ENCODE measurements at places on chromosomes 2 and 18. TPM values are rescaled to one million over a fixed set of nuclear protein-coding genes. Genes with fewer than 3 reads are reported as not detected.

CPO gene
- 0.13 TPM for total RNA-seq

G6PC2 gene
- total RNA-seq, result not detected

CELF4 gene
- not detected for total RNA-seq

PER2 gene
- 3.7 TPM for total RNA-seq

GCKR gene
- 1.1 TPM for total RNA-seq

EMILIN1 gene
- total RNA-seq, result 15.2 TPM

AQP12B gene
- not detected for total RNA-seq

GAL3ST2 gene
- 1.0 TPM for total RNA-seq

DPYSL5 gene
- 0.16 TPM for total RNA-seq

SGPP2 gene
- total RNA-seq, result 1.8 TPM

DSEL gene
- 13.2 TPM for total RNA-seq

VIT gene
- total RNA-seq, result not detected

SERPINB11 gene
- not detected for total RNA-seq

INHA gene
- 1.0 TPM for total RNA-seq

MREG gene
- total RNA-seq, result 1.1 TPM

GAREM1 gene
- total RNA-seq, result 5.2 TPM

MTA3 gene
- 17.4 TPM for total RNA-seq

TLX2 gene
- not detected for total RNA-seq

TRIM43 gene
- total RNA-seq, result not detected

DPP4 gene
- 42.3 TPM for total RNA-seq

REEP1 gene
- 0.51 TPM for total RNA-seq

SLC16A14 gene
- total RNA-seq, result 1.6 TPM

APOB gene
- total RNA-seq, result not detected

IFT172 gene
- total RNA-seq, result 19.4 TPM

CCDC142 gene
- 9.5 TPM for total RNA-seq

RAPGEF4 gene
- 0.38 TPM for total RNA-seq

EXOC6B gene
- 15.8 TPM for total RNA-seq
